CD8-positive, alpha-beta T cell (primary cell): ENCODE measurements at places on chromosomes 3 and 15.

DNA sequence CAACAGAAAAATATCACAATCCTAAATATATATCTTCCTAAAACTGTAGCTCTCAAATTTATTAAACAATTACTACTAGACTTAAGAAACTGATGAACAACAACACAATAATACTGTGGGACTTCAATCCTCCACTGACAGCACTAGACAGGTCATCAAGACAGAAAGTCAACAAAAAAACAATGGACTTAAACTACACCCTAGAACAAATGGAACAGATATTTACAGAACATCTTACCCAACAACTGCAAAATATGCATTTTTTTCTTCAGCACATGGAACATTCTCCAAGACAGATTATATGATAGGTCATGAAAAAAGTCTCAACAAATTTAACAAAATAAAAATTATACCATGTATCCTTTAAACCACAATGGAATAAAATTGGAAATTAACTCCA is 133.4 kb downstream of the PLCH1 start:
- no peak for DNase-seq

DNA sequence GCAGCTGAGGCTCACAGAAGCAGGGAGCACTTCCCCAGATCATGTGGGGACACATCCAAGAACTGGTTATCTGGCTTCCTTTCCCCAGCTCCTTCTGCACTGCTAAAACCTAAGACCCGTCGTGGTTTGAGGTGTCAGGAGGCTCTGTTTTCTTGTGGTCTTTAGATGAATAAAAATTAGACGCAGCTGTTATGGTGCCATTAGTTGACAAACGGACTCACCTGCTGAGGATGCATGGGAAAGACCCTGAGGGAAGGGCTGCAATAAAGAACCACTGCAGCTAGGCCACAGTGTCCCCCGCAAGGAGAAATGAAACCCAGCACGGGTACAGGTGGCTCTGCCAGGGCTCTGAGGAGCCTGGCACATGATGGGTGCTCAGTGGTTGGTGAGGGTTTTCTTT is 99.4 kb downstream of the IQSEC1 start:
- no peak for DNase-seq

- no peak for DNase-seq
These were observed 370.2 kb upstream of the ZNF385D start for GRCh38 chr3:22121068-22121701.

- no peak for DNase-seq
These were observed 52.2 kb downstream of the WNT7A start for GRCh38 chr3:13827699-13828098.

DNA sequence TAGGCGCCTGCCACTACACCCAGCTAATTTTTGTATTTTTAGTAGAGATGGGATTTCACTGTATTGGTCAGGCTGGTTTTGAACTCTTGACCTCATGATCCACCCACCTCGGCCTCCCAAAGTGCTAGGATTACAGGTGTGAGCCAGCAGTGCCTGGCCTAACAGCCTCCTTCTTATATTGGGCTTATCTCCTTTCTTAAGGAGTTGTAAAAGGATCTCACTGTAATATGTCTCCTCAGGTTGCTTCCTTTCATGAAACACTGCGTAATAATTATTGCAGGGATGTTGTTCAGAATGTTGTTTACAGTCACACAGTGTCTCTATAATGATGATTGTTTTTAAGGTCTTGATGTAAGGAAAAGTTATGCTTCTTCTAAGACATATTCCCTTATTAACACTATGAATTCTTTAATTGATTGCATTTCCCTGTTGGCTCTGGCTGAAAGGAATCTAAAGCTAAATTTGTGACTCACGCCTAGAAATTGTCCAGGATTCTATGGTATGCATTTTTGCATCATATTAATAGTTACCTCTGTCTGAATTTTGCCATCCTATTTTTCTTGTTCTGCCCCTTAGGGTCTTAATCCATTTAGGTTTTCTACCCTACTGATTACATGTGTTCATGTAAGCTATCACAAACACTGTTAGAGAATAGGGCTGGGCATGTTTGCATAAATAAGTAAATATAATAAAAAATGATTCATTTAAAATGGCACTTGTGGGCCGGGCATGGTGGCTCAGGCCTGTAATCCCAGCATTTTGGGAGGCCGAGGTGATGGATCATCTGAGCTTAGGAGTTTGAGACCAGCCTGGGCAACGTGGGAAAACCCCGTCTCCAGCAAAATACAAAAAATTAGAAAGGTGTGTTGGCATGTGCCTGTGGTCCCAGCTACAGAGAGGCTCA is 24.5 kb upstream of the RNF111 start:
- DNase-seq: no peak
